Stimulated activated CD8-positive, alpha-beta memory T cell treated with anti-CD3 and anti-CD28 coated beads, Interleukin-15, amount 100 ng/mL, for 1 hour (primary cell): ENCODE measurements at places on chromosomes 5 and 9.

- no peak for DNase-seq
Measured at GRCh38 chr5:94017579-94017978, 276.2 kb upstream of the POU5F2 start.

DNA sequence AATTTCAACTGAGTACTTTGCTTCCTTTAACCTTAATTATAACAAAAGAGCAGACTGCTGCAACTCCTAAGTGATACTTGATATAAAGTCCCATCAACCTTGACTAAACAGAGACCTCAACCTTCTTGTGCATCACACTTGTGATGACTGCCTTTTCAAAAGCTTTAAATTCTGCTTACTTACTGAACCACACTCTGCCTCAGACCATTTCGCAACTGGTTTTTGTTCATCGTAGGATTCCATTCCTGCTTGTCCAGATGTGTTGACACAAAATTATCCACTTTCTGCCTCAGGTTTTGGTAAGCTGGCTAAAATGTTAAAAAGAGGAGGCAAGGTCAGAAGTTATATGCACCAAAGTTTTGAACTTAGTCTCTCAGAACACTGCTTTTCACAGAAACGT lies 3.5 kb downstream of the BOD1 start:
- DNase-seq: no peak

GRCh38 chr5:179408611-179409010 lies 63.4 kb upstream of the ADAMTS2 start:
- DNase-seq: no peak

GRCh38 chr5:93893075-93893474 lies 151.7 kb upstream of the POU5F2 start:
- no peak for DNase-seq

DNA sequence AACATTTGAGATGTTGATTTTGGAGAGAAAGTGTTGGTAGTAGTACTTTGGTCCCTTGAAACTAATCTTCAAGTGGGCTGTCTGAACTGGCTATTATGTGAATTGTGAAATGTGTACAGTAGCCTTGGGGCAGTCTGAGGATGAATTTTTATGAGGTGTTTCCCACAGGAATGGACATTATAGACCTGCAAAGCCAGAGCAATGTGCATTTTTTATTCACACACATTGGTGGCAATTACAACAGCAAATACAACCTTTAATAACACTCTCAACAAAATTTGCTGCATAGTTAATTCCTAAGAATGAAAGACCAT lies 147.0 kb downstream of the PAM start:
- no peak for DNase-seq

- no peak for DNase-seq
Measured at GRCh38 chr9:77582961-77583576, 65.1 kb downstream of the GNA14 start.

GRCh38 chr5:96870094-96871026 lies 5.9 kb upstream of the ERAP2 start:
- DNase-seq: no peak

DNA sequence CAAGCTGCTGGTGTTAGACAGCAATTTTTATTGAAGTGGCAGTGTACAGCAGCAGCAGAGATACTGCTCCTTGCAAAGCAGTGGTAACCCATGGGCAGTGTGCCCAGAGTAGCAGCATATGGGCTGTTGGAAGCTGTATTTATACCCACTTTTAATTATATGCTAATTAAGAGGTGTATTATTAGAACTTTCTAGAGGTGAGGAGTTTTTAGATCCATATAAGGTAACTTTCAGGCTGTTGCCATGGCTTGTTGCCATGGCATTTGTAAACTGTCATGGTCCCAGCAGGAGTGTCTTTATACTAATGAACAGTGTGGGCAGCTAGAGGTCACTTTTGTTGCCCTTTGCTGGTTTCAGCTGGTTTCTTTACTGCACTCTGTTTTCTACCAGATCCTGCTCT lies 3.7 kb upstream of the PJA2 start:
- DNase-seq: no peak

- DNase-seq: no peak
Measured at GRCh38 chr5:180289433-180289832, 2.5 kb downstream of the MAPK9 start.

DNA sequence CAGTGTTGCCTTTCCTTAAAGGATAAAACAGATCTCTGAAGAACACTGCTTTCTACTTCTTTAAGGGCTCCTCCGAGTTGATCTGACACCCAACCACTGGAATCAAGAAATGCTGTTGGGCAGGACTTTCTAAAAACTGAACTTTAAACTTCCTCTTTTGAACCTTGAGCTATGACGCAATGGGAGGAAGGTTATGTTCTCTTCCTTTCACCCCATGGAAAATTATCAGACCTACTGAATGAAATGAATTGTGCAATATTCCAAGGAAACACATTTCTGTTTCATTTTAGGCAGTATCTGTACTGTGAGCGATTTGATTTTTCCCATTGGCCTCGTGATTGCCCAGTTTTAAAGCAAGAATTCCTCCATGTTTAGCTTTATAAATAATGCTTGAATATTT lies 206.0 kb upstream of the PRR16 start:
- no peak for DNase-seq

GRCh38 chr9:113569472-113570060 lies 106.0 kb downstream of the RGS3 start:
- DNase-seq: no peak

- no peak for DNase-seq
Measured at GRCh38 chr9:135419106-135419505, 60.5 kb upstream of the PPP1R26 start.

GRCh38 chr9:19456426-19456825 lies 47.6 kb downstream of the ACER2 start:
- DNase-seq: no peak

- DNase-seq: no peak
Measured at GRCh38 chr5:135724617-135725016, 109.8 kb upstream of the SLC25A48 start.

- DNase-seq: no peak
Measured at GRCh38 chr9:135255033-135255840, 167.8 kb downstream of the OLFM1 start.

GRCh38 chr5:57429513-57430120 lies 53.0 kb downstream of the ACTBL2 start:
- DNase-seq: no peak

DNA sequence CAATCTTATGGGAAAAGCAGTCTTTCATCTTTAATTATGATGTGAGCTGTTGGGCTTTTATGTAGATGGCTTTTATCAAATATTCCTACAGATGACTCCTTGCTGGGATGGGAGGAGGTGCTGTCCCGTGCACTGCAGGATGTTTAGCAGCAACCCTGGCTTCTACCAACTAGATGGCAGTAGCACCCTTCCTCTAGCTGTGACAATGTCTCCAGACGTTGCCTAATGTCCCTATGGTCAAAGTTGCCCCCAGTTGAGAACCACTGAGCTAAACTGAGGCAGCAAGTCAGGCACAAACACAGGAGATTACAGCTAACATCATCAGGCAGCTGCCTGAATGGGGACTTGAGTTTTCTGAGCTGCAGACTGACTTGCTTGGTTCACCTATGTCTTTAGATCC lies 401.9 kb upstream of the PDE4D start:
- no peak for DNase-seq

DNA sequence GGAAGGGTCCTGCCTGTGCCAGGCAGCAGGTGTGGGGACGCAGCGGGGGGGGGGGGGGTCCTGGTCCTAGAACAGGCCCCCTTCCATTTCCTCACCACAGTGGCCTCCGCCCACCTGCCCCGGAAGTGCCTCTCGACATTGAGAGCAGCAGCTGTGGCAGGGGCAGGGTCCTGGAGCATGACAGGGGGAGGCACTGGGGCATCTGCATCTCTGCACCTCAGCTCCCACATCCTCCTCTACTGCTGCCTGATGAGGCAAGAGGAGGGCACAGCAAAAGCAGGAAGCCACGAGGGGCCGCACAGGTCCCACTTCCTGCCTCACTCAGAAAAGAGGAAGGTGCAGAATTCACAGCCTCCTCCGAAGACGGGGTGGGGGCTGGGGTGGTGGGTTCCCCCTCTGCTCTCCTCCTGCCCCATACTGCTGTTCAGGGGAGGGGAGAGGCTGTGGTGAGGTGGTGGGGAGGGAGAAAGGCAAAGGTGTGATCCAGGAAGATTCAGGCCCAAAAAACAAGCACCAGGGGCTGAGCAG lies 14.8 kb downstream of the AKNA start:
- DNase-seq: peak; percentile 56

DNA sequence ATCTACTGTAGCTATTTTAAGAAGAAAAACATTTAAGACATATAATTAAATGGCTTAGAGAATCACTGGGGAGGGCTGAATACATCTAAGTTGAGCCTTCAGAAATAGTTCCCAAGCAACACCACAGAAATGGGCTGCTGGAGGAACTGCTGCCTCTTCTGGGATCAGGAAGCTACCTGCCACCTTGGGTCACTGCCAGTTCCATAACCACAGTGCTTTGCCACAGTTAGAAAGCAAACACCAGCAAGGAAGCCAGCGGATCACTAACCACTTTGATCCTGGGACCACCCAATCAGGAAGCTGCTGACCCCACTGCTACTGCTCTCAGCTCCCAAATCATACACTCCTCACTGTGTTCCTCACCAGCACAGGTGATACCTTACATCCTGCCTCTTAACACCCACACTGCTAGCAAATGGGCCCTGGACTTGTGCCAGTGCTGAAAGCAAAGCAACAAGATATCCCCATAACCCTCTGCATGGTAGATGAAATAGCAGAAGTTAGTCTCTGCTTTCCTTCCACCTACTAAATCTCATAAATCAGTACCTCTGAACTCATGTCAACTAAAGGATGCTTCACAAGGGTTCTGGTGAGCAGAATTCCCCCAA lies 346.9 kb downstream of the DEPDC1B start:
- no peak for DNase-seq

DNA sequence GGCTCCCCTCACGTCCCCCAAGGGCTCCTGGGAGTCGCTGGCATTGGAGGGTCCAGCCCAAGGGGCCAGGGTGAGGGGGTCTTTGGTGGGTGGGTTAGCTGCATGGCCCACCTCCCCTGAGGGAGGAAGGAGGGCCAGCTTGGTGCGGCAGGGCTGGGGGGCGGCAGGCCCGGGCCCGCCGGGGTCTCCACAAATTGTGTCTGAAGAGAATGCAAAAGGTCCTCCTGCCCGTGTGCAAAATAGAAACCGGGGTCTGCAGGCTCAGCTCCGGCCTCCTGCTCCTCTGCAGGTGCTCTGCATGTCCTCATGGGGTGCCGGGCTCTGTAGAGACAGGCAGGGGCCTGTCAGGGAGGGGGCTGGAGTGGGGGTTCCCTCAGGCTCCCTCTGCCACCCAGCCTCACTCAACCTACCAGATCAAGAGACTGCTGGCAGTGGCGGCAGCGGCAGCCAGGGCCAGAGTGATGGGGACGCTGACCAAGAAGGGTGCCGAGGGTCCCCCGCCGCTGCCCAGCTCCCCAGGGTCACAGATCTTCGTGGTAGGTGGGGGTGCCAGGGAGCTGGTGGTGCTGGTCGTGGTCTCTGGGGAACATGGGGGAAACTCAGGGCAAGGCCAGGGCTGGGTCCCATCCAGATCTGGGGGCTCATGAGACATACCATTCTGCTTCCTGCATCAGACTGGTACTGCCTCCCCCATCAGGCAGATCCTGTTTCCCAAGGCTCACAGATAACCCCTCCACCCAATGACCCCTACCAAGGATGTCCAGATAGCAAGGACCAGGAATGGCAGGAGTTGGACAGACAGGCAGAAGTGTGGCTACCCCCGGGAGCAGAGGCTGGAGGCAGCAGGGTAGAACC lies 29.2 kb upstream of the ENHO start:
- no peak for DNase-seq

DNA sequence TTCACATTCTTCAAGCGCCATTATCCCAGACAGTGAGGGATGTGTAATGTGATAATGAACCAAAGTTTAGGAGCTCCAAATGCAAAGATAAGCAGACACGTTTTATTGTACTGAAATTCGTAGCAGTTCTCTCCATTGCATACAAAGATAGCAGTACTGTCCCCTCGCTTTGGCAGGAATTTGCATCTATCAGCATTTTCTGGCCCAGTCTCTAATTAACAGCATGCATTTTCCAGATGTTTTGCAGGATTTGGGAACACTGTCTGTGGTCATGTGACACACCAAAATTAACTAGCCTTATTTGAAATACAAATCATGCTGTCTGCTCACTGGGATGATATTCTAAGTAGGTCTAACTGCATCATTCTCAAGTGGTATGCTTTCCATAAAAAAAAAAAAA lies 235.9 kb upstream of the TRPM3 start:
- DNase-seq: no peak
